ENCODE measurements at places on chromosomes 12 and 14.
A peak's percentile ranks its signal among the peaks of the same experiment; 100 is the strongest.

DNA sequence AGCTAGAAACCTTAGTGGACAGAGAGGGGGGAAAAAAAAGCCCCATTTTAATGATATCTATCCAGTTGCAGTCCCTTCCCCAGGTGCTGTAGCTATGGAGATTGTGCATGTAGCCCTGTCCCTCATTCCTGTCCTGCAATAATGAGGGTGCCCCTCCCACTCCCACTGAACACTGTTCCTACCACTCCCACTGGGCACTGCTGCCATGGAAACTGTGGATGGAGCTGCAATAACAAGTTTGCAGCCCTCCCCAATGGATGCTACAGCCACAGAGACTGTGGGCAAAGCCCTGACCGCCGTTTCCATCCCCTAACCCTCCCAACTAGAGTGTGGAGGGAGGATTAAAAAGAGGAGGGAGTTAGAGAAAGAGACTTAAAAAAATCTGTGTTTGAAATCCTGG, 238.3 kb downstream of the FUT8 start:
- no peak for DNase-seq

DNA sequence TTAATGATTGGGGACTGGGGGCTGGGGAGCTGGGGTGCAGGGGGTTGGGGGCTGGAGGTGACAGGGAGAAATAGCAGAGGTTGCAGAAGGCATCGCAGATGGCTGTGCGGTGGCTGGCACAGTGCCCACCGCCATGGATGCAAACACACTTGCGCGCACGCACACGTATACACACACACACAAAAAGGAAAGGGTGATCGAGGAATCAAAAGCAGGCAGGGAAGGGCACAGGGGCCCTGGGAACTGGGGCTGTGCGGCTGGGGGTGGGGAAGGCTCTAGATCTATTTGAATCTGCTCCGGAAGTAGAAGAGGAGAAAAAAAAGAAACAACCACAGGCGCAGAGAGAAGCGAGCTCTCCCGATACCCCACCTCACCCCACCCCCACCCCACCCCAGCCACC, 39.4 kb downstream of the ZFHX2 start:
- DNase-seq, result peak; percentile 25

- no peak for DNase-seq
These were observed 8.1 kb downstream of the L2HGDH start for GRCh38 chr14:50303744-50304471.

DNA sequence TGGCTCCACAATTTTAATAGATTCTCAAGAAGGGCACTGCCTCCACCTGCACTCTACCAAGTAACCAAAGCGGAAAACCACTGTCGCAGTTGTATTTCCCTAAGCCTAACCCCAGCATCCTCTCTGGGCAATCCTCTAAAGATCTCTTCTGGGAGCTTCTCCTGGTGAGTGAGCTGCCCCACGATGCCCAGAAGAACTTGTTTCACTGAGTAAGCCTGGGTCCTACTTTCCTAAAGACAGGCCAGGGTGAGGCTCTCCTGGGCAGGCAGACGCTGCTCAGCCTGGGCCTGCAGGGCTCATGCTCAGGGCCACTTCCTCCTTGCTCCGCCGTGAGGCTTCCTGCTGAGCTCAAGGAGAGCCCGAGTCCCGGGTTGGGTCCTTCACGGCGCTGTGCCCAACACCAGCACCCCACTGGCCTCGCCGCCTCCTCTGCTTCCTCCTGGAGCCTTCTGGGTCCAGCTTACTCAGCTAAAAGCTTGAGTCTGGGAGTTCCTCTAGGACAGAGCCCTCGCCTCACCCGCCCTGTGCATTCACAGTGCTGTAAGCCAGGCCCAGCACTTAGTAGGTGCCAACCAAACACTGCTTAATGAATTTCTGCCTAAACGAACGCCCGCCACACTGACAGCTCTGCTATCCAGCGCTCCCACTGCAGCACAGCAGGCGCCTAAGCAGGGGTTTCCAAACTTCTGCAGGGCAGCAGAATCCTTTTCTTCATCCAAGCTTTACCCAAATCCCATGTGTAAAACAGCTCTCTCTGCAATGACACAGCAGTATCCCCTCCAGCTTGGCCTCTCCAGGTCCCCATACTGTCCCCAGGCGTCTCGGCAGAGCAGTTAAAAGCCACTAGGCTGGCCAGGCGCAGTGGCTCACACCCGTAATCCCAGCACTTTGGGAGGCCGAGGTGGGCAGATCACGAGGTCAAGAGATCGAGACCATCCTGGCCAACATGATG, 5.7 kb downstream of the RAB35 start:
- no peak for DNase-seq

DNA sequence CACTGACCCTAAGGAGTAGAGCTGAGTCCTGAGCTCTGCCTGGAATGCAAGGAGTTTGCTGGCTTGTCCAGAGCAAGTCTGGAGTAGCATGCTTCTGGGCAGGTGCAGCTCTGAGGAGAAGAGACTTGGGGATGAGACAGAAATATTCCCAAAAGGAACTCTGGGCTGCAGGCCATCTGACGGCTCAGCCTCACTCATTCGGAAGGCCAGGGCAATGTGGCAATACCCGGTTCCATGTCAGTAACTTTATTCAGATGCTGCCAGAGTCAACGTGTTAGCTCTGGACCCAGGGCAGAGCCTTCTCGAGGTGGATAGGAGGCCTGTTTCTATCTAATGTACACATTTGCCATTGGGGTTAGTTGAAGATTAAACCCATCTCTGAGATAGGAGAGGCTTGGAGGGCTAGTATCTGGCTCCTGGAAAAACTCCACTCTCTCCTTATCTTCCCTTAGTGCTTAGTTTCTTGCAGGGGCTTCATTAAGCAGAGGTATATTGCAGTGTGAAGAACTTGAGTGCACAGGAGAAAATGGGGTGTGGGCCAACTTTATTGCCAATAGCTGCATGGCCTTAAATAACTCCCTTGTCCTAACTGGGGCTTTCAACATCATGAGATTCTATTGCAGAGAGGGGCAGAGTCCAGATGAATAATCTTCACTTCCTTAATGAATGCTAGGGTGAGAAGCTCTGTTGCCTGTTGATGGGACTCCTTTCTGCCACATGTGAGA, 65.6 kb downstream of the NTF3 start:
- no peak for DNase-seq

GRCh38 chr12:128337431-128338170, 70.6 kb downstream of the TMEM132C start:
- no peak for DNase-seq

DNA sequence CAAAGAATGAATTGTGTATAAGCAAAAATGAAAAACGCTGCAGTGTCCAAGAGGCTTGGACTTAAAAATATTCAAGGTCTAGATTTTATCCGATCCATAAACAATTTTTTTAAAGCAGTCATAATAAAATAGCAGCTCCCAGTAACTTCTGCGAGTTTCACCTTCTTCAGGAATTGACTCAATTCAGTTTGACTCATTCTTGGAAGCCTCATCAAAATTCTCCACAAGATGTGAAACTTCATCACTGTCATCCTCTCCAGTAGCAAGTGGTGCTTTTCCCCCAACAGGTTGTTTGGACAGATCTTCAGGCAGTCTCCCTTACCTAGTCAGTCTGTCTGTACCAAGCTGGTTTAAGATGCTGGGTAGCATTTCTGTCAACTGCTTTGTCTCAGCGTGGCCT, 93.5 kb upstream of the FOXG1 start:
- no peak for DNase-seq

GRCh38 chr12:113762155-113762881, 203.8 kb downstream of the RBM19 start:
- no peak for DNase-seq

- no peak for DNase-seq
These were observed 253.8 kb upstream of the GARIN6 start for GRCh38 chr12:99393763-99394162.

DNA sequence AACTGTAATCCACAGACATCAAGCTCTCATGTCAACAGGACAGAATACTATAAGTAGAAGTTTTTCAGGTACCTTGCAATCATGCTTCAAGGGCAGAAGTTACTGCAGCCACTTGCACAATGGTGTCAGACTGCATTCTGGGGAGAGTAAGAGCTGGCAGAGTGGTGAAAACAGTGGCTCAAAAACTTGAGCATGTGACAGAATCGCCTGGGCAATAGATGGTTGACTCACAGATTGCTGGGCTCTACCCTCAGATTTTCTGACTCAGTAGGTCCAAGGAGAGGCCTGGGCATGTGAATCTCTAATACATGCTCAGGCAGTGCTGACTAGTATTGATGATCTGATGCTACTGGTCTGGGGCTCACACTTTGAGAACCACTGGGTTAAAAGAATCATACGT, 187.8 kb downstream of the TBX5 start:
- no peak for DNase-seq

DNA sequence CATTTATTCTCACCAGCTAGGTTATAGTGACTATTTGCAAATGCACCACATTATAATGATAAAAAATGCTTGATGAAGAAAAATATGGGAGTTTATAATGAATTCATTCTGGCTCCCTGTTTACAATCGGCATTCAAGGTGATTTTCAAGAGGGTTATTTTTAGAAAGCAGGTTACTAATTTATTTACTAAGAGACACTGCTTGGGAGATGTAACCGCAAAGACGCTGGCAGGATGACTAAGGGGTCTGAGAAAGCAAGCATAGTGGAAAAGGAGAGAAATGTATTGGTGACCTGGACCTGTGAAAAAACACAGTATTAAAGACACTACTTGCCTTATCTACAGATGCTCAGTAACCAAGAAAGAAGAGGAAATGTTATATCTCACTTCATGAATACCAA, 13.3 kb upstream of the PITPNM2 start:
- no peak for DNase-seq

DNA sequence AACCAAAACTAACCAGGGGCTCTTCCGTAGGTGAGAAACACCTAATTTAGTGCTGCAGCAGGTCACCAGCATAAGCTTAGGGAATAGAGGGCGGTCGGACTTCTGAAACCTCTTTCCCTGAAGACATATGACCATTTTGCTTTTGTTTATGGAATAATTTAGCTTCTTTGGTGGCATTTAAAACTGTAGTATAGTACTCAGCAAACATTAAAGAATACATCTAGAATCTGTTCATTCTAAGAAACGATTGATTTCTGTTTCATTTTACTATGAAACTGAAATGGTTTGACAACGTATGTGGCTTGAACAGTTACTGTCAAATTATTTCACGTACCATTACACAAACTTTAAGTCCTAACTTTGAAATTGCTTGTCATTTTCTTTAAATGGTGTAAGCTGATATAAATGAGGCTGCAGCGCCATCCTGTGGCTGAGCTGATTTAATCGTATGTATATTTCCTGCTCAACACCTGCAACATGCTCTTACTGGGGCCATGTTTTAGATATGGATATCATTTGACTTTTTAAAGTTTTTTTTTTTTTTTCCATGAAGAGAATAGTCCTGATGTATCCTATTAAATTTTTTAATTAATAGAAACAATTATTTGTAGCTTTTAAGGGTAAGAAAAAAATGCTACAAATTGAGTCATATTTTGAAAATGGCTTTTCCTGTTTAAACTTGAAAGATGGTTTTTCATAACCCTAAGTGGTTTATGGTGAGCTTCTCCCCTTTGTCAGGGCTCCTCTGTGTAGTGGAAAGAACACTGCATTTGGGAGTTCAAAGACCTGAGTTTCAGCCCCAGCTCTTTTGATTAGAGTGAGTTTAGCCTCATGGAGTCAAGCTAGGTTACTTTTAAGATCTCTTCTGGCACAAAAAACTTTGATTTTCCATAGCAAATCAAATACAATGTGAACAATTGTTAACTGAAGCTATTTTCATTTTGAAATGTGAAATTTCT, 27.4 kb downstream of the CFAP54 start:
- DNase-seq, result peak; percentile 79

DNA sequence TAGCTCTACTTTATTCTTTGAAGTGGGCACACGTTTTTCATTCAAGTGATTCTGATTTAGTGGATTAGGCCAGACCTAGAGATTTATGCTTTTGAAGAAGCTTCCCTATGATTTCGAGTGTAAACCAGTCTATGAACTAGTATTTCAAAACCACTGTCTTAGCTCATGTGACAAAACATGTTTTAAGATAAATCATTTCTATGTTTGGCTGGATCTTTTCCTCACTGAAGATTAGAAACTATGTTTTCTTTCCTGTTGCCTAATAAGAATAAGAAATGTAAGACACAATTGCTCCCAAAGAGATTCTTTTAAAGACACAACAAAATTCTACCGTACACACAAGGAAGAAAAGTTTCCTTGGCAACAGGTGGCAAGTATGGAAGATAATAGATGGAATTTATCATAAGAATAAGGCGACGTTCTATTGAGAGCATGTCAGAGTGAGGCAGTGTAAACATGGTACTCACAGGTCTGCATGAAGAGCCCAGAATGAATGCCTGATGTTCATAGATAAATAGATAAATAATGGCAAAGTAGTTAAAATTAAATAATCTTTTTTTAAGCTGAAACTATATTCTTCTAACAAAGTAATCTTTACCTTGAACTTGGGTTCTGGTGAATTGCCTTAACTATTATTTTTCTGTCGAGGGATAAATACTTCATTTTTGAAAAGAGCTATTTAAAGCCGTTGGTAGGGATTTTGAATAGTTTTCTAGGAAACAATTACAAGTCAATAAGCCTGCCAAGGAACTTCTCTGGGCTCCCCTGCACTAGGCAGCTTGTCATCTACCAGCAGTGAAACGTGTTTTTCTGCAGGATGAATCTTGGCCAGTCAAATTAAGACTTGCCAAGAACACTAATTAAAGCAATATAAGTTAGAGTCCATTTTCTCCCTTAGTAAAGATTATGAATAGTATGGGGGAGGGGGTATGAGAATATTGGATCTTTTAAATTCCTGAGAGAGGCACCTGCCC, 34.1 kb upstream of the C12orf75 start:
- no peak for DNase-seq

DNA sequence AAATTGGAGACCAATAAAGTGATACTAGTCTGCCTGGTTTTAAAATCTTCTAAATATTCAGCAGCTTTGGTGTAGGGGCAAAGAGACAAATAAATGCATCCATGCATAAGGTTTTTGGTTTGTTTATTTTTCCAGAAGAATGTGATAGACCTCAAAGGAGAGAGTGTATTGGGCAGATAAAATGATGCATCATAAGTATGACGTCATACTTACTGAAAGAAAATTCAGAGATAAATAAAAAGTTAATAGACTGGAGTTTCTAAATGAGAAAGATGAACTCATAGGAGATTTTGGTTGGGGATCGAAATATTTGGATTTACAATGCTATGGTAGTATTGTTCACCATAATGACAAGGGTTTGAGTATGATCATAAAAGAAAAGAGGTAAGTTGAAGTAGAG, 10.2 kb downstream of the SYT10 start:
- DNase-seq, result no peak

- no peak for DNase-seq
These were observed 67.0 kb downstream of the PRKCH start for GRCh38 chr14:61388173-61388975.

All from naive thymus-derived CD8-positive, alpha-beta T cell (primary cell).